ENCODE measurements at places on chromosomes 6 and 20. TPM values are rescaled to one million over a fixed set of nuclear protein-coding genes. Genes with fewer than 3 reads are reported as not detected.

The NKAIN2 gene
- total RNA-seq: 0.07 TPM

The MACROD2 gene
- 4.3 TPM for total RNA-seq

The GNAS-AS1 gene
- 0.28 TPM for total RNA-seq

The SFTA2 gene
- not detected for total RNA-seq
